IPS DF 6.9 (cell line): ENCODE measurements at places on chromosomes 7 and 10.

DNA sequence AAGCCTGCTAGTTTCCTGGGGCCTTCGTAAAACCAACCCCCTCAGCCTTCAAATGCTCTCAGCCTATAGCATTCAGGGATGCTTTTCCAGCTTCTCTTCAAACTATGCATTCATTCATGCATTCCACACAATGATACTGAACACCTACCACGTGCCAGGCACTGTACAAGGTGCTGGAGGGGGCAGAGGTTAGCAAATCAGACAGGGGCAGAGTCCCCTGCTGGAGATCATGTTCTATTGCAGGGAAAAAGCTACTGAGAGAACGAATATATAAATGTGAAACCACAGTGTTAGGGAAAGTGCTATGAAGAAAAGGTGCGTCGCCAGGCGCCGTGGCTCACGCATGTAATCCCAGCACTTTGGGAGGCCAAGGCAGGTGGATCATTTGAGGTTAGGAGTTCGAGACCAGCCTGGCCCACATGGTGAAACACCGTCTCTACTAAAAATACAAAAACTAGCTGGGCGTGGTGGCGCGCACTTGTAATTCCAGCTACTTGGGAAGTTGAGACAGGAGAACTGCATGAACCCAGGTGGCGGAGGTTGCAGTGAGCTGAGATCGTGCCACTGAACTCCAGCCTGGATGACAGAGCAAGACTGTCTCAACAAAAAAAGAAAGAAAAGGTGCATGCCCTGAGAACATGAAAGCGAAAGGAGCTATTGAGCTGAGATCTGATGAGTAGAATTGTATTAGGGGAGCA, 64.6 kb upstream of the CALN1 start:
- no peak overlapping the region for H3K27ac ChIP-seq
- H3K27me3 ChIP-seq: no peaks in the 10 kb centered on the region
- no peak for DNase-seq

DNA sequence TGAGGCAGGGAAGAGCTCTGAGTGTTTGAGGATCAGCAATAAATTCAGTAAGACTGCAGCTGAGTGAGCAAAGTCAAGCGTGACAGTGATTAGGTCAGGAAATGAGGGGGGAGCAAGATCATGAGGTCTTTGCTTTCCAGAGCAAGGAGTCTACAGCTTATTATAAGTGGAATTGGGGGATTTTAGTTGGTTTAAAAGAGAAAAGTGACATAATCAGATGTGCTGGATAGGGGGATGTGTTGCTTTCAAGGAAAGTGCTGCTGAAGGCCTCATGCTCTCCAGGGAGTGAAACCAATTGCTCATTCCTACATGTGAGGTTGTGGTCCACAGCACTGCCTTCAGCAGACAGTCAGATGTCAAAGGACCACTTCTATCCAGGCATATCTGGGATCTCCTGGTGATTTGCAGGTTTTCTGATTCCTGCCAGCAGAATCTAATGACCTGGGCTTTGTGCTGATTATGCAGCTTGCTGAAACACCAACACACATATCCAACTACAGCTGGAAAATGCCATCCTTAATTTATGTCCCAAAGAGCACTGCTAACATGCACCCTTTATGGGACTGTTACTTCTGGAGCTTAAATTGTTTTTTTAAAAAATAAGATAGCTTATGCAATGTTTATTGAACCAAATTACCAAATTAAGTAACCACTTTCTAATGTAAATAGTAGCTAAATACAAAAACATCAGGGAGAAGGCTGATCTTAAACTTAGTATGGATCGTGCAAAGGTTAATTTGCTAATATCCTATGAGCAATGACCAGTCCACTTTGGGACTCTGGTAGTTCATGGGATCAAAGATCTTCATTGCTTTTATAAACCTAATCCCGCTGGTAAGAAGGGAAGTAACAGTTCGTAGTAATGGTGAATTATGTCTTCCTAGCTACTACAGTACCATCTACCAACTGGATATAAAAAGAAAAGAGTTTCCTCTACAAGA, 607.6 kb downstream of the KCNMA1 start:
- H3K27me3 ChIP-seq: no peaks in the 10 kb centered on the region
- no peaks in the 10 kb centered on the region for H3K4me1 ChIP-seq
- no peak for DNase-seq
- no peaks in the 10 kb centered on the region for H3K36me3 ChIP-seq
- no peak overlapping the region for H3K4me3 ChIP-seq

DNA sequence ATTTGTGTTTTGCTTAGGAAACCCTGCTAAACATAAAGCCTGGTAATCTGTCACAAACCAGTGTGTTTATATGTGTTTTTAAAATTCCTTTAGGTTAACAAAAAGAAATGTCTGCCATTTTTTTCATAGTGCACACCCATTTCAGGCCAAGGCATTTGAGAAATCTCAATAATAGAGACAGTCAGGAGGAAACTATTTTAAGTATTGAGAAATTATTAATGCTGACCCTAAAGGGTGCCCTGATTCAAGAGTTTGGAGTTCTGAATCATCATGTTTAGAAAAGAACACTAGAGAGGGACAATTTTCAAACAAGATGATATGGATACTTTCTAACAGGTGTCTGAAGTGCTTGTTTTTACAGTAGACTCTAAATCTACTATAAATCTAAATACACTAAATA, 28.7 kb downstream of the MALRD1 start:
- H3K36me3 ChIP-seq: no peaks in the 10 kb centered on the region
- no peak for DNase-seq
- no peaks in the 10 kb centered on the region for H3K4me1 ChIP-seq
- H3K4me3 ChIP-seq: no peak overlapping the region

GRCh38 chr10:71600849-71601248, 118.7 kb downstream of the C10orf105 start:
- no peak for DNase-seq
- no peaks in the 10 kb centered on the region for H3K36me3 ChIP-seq
- no peak overlapping the region for H3K27ac ChIP-seq
- no peaks in the 10 kb centered on the region for H3K27me3 ChIP-seq
- peaks cover 2% of the 10 kb centered on the region for H3K4me1 ChIP-seq
- H3K4me3 ChIP-seq: no peak overlapping the region

GRCh38 chr10:92387289-92387940, 96.4 kb downstream of the MARCHF5 start:
- H3K4me3 ChIP-seq: no peak overlapping the region
- no peaks in the 10 kb centered on the region for H3K27me3 ChIP-seq
- H3K4me1 ChIP-seq: no peaks in the 10 kb centered on the region
- no peaks in the 10 kb centered on the region for H3K36me3 ChIP-seq
- peak; percentile 95 for DNase-seq
- no peak overlapping the region for H3K27ac ChIP-seq

- no peaks in the 10 kb centered on the region for H3K27me3 ChIP-seq
- H3K36me3 ChIP-seq: no peaks in the 10 kb centered on the region
- H3K4me3 ChIP-seq: no peak overlapping the region
- no peak for DNase-seq
Measured at GRCh38 chr7:65354263-65354662, 19.4 kb upstream of the ZNF92 start.

DNA sequence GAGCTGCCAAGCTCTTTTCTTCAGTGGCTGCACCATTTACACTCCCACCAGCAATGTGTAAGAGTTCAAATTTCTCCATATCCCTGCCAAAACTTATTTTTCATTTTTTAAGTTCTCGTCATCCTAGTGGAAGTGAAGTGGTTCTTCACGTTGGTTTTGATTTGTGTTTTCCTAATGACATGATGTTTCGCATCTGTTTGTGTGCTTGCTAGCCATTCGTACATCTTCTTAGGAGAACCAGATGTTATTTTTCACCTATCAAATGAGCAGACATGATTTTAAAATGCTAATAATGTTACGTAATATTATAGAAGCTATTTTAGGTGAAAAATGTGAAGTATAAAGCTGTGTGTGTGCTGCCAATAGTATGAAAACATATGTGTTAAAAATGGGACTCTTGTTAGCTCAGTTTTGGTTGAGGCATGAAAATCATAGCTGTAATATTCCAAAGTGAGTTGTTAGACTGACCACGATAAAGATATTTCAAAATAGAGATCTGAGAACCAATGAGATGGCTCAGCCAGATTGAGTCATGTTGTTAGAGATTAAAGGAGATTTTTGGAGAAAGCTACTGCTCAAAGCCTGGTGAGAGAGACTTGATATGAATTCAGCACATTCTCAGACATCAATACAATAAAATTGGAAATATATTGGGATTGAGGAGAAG, 25.9 kb upstream of the GALNT11 start:
- H3K36me3 ChIP-seq: no peaks in the 10 kb centered on the region
- no peak overlapping the region for H3K4me3 ChIP-seq
- no peak for DNase-seq
- H3K27ac ChIP-seq: no peak overlapping the region

- H3K4me3 ChIP-seq: no peak overlapping the region
- DNase-seq: no peak
- no peaks in the 10 kb centered on the region for H3K36me3 ChIP-seq
- peaks cover 2% of the 10 kb centered on the region; the same call in 1 of the 2 replicates for H3K4me1 ChIP-seq
- H3K27ac ChIP-seq: no peak overlapping the region
Measured at GRCh38 chr7:131249003-131249402, 78.7 kb upstream of the MKLN1 start.

- no peaks in the 10 kb centered on the region for H3K27me3 ChIP-seq
- H3K4me1 ChIP-seq: no peaks in the 10 kb centered on the region
- no peak overlapping the region for H3K27ac ChIP-seq
- no peaks in the 10 kb centered on the region for H3K36me3 ChIP-seq
- DNase-seq: no peak
Measured at GRCh38 chr7:27277628-27278027, 35.0 kb downstream of the EVX1 start.

GRCh38 chr10:6379015-6379776, 176.5 kb downstream of the PFKFB3 start:
- no peak for DNase-seq
- no peak overlapping the region for H3K27ac ChIP-seq
